Stimulated activated CD4-positive, alpha-beta T cell treated with anti-CD3 and anti-CD28 coated beads, TNF-alpha, amount 100 ng/mL, for 4 hours (primary cell): ENCODE measurements at places on chromosomes 3 and 15.

- no peak for DNase-seq
Measured at GRCh38 chr3:185280572-185281365, 26.9 kb upstream of the EHHADH start.

DNA sequence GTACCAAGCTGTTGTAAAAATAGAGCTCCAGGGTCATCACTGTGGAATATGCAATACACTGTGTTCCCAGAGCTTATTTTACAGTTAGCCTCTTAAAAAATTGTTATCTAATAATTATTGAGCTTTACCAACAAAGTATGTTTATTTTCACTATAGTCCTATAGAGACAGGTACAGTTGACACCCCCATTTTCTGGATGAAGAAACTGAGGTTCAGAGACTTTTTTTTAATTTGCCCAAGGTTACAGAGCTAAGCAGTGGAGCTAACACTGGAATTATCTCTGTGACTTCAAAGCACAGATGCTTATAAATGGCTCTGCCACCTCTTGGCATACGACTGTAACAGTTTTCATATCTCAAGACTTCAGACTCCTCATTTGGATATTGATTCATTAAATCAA lies 126.4 kb downstream of the FEZF2 start:
- no peak for DNase-seq

- DNase-seq = no peak
Measured at GRCh38 chr3:102205647-102206046, 229.2 kb upstream of the ZPLD1 start.

GRCh38 chr15:95761501-95762165 lies 568.9 kb upstream of the NR2F2 start:
- DNase-seq = no peak

GRCh38 chr3:8317661-8318649 lies 183.7 kb upstream of the LMCD1 start:
- no peak for DNase-seq

- no peak for DNase-seq
Measured at GRCh38 chr3:154061001-154061370, 60.2 kb upstream of the ARHGEF26 start.

DNA sequence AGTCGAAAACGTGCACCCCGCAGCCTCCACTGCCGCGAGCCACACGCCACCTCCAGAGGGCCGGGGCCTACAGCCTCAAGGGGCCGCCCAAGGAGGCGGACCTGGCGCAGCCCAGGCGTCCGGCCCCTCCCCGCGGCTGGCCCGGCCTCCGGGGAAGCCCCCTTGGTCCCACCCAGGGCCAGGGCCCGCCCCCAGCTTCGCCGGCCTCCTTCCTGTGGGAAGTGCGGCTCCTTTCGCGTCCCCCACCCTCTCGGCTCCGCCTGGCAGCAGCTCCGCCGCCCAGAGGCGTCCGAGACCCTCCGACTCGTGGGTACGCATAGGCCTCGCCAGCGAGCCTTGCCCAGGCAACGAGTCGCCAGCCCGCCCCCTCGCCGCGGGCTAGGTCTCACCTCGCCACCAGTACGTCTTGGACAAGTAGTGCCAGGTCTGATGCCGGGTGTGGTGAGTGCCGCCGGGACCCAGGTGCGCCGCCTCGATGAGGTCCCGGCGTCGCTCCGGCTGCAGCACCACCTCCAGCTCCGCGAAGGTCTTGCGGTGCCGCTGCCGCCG lies 642 bp downstream of the ZBTB11 start:
- DNase-seq = peak; percentile 91

DNA sequence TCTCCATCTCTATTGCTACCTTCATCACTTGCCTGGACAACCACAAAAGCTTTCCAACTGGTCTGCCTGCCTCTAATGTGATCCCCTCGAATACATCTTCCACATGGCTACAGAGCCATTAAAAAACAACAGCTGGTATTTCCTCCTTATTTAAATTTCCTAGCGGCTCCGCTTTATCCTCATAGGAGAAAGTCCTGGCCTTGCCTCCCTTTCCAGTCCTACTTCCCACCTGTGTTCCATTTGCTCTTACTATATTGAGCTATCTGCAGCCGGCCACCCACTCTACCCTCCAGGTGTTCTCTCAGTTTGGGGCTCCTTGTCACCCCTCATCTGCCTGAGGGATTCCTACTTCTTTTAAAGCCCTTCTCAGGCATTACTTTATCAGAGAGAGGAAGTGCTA lies 49.7 kb upstream of the TSPAN3 start:
- no peak for DNase-seq

- no peak for DNase-seq
Measured at GRCh38 chr3:149536429-149536828, 61.9 kb downstream of the TM4SF4 start.

GRCh38 chr3:40841131-40841530 lies 316.4 kb downstream of the ZNF621 start:
- no peak for DNase-seq

DNA sequence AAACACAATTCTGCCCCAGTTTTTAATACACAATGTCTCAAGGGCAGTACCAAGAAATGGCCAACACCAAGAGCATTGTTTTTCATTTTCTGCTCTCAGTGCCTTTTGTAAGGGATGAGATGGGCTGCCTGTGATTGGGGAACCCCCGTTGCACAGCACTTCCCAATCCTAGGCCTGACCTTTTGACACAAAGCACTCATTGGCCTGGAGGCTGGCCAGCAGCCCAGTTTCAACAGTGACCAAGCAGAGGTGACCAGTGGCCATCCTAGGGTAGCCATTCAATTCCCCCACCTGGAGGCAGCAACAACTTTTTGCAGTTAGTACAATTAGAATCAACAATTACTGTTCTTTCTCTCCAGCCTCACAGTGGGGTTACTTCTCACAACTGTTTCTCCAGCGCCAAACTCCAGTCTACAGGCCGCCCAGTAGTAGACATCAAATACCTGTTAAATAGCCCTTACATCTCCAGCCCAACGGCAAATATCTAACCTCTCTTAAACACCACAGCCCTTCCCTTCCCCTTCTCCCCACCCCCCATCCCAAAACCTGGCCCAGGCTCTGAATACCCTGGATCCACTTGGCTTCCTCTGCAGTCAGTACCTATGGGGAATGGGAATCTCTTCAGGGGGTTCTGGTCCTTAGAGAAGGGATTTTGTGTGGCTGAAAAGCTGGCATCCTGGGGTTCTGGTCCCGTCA lies 8.9 kb upstream of the LRRC2 start:
- no peak for DNase-seq

DNA sequence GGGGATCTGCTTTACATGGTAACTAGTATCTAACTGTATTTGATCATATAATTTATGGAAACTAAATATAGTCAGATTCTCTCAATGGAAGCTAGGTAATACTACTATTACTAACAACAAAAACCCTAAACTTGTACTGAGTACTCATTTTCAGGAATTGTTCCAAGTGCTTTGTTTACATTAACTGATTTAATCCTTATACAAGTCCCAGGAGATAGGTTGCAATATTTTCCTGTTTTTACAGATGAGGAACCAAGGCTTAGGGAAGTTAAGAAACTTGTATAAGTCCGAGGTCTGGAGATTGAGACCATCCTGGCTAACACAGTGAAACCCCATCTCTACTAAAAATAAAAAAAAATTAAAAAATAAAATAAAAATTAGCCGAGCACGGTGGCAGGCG lies 7.5 kb upstream of the MTHFS start:
- DNase-seq = no peak

GRCh38 chr15:88603885-88604284 lies 17.3 kb upstream of the AEN start:
- no peak for DNase-seq
